ENCODE measurements at places on chromosomes 1 and 21. TPM values are rescaled to one million over a fixed set of nuclear protein-coding genes. Genes with fewer than 3 reads are reported as not detected.

The RCSD1 gene
- total RNA-seq: 0.13 TPM

The TDRD5 gene
- not detected for total RNA-seq

The CD2 gene
- not detected for total RNA-seq

The DNM3 gene
- total RNA-seq: 0.76 TPM

The DNAH14 gene
- 8.2 TPM for total RNA-seq

The SLAMF9 gene
- total RNA-seq: 0.59 TPM

The DCDC2B gene
- not detected for total RNA-seq

The MYBPH gene
- total RNA-seq: not detected

The HEYL gene
- total RNA-seq: 0.30 TPM

The TTC39A gene
- total RNA-seq: 2.0 TPM

The FALEC gene
- 0.33 TPM for total RNA-seq

The SAMSN1 gene
- total RNA-seq: 0.10 TPM

The LORICRIN gene
- not detected for total RNA-seq

The ATF3 gene
- total RNA-seq: 6.6 TPM

The POU3F1 gene
- total RNA-seq: not detected

The SETSIP gene
- not detected for total RNA-seq

The LCE1C gene
- not detected for total RNA-seq

The TNFRSF14 gene
- 19.3 TPM for total RNA-seq

The CFHR5 gene
- total RNA-seq: not detected

The ADCY10 gene
- under 0.01 TPM for total RNA-seq

The TP73 gene
- total RNA-seq: 0.07 TPM

The PRUNE1 gene
- total RNA-seq: 8.3 TPM

The PHF13 gene
- total RNA-seq: 19.7 TPM

The RNF186 gene
- not detected for total RNA-seq

The S100A14 gene
- not detected for total RNA-seq

The PTPRC gene
- total RNA-seq: 0.39 TPM

The RNU5D-1 gene
- not detected for total RNA-seq

The CD52 gene
- not detected for total RNA-seq

The PBXIP1 gene
- 136 TPM for total RNA-seq

The TRAF3IP3 gene
- total RNA-seq: not detected

The BACE2 gene
- 120 TPM for total RNA-seq

The KRTAP19-1 gene
- not detected for total RNA-seq

The DCAF6 gene
- 57.9 TPM for total RNA-seq

The C1orf53 gene
- total RNA-seq: 1.4 TPM

The DLGAP3 gene
- 0.07 TPM for total RNA-seq

The SLFNL1 gene
- total RNA-seq: 0.46 TPM

The TNFRSF1B gene
- 4.5 TPM for total RNA-seq

The RGS8 gene
- not detected for total RNA-seq

The ACTN2 gene
- 1.0 TPM for total RNA-seq

The PKP1 gene
- total RNA-seq: 0.30 TPM

The GSTM2 gene
- 27.1 TPM for total RNA-seq
